ENCODE measurements at places on chromosomes 11 and 22.
A peak's percentile ranks its signal among the peaks of the same experiment; 100 is the strongest.

- H3K4me1 ChIP-seq, result peaks cover 11% of the 10 kb centered on the region
- H3K27me3 ChIP-seq, result no peaks in the 10 kb centered on the region
- H3K36me3 ChIP-seq, result no peaks in the 10 kb centered on the region
- no peak overlapping the region for H3K4me3 ChIP-seq
- peak overlapping the region; percentile 75 for H3K27ac ChIP-seq
Measured at GRCh38 chr11:82906236-82906635, 4.7 kb downstream of the DDIAS start.

GRCh38 chr22:47632701-47633100 lies 870.3 kb downstream of the TBC1D22A start:
- H3K36me3 ChIP-seq, result no peaks in the 10 kb centered on the region
- H3K27ac ChIP-seq, result no peak overlapping the region
- no peak overlapping the region for H3K4me3 ChIP-seq
- H3K27me3 ChIP-seq, result no peaks in the 10 kb centered on the region
- DNase-seq, result no peak
- H3K4me1 ChIP-seq, result no peaks in the 10 kb centered on the region

DNA sequence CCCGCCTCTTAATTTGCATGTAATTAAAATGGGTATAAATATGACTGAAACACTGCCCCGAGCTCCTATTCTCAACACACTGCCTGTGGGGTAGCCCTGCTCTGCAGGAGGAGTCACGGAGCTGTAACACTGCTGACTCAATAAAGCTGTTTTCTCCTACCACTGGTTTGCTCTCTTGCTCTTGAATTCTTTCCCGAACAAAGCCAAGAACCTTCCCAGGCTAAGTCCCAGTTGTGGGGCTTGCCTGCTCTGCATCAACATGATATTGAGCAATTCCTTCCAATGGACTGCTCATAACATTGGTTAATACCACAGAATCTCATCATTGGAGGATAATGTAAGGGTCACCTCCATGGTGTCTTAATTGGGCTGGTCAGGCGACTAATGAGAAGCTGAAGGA lies 114.4 kb downstream of the FBXO7 start:
- H3K27ac ChIP-seq, result peak overlapping the region; percentile 81
- H3K36me3 ChIP-seq, result no peaks in the 10 kb centered on the region
- no peaks in the 10 kb centered on the region for H3K27me3 ChIP-seq
- H3K4me3 ChIP-seq, result no peak overlapping the region
- no peaks in the 10 kb centered on the region for H3K4me1 ChIP-seq

DNA sequence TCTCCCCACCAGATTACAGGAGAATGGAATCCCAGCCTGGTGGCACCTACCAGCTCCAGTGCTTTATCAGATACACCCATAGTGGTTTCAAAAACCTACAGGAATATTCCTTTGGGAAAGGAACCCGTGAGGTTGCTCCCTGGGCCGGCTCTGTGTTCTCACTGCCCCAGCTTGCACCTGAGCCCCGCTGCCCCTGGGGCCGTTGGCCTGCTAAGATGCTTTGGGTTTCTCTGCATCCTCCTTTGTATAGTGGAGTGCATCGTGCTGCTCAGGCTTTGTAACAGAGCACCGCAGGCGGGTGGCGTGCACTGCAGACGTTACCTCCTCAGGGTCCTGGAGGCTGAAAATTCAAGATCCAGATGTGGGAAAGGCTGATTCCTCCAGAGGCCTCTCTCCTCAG lies 414.1 kb downstream of the BRD1 start:
- no peak overlapping the region for H3K4me3 ChIP-seq
- no peaks in the 10 kb centered on the region for H3K4me1 ChIP-seq
- no peak for DNase-seq
- H3K27me3 ChIP-seq, result no peaks in the 10 kb centered on the region

- H3K4me1 ChIP-seq, result no peaks in the 10 kb centered on the region
- no peaks in the 10 kb centered on the region for H3K36me3 ChIP-seq
- H3K4me3 ChIP-seq, result no peak overlapping the region
- no peak overlapping the region for H3K27ac ChIP-seq
Measured at GRCh38 chr11:15288863-15289262, 174.1 kb downstream of the INSC start.

DNA sequence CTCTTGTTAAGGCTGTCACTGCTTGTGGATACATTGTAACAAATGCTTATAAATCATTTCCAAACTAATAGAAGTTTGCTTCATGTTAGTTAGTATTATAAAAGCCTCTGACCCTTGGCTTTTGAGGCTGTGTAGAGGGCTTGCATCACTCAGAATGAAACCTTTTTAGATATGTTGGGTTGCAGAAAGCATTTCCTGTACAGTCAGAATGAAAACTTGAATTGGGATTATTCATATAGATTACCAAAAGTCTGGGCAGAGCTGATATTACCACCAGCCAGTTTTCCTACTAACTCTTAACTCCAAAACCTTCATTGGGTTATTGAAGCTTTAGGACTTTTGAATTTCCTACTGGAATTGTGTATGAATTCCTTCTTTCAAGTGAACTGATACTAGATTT lies 12.0 kb downstream of the KMT2A start:
- H3K27me3 ChIP-seq, result no peaks in the 10 kb centered on the region
- no peak overlapping the region for H3K27ac ChIP-seq
- H3K4me3 ChIP-seq, result no peak overlapping the region
- peaks cover 4% of the 10 kb centered on the region for H3K4me1 ChIP-seq

GRCh38 chr11:1926156-1927025 lies 6.9 kb downstream of the TNNT3 start:
- H3K4me3 ChIP-seq, result no peak overlapping the region
- no peaks in the 10 kb centered on the region for H3K36me3 ChIP-seq
- peak overlapping the region; percentile 76 for H3K27ac ChIP-seq
- DNase-seq, result no peak

- H3K27me3 ChIP-seq, result peaks cover 7% of the 10 kb centered on the region
- no peak for DNase-seq
- no peak overlapping the region for H3K4me3 ChIP-seq
- H3K36me3 ChIP-seq, result no peaks in the 10 kb centered on the region
- H3K27ac ChIP-seq, result no peak overlapping the region
Measured at GRCh38 chr11:45079075-45079444, 67.4 kb upstream of the PRDM11 start.

GRCh38 chr22:41365425-41365824 lies 16.3 kb upstream of the TEF start:
- H3K27ac ChIP-seq, result peak overlapping the region; percentile 70
- no peak for DNase-seq
- H3K36me3 ChIP-seq, result peaks cover 12% of the 10 kb centered on the region
- peaks cover 18% of the 10 kb centered on the region for H3K4me1 ChIP-seq
- no peak overlapping the region for H3K4me3 ChIP-seq

DNA sequence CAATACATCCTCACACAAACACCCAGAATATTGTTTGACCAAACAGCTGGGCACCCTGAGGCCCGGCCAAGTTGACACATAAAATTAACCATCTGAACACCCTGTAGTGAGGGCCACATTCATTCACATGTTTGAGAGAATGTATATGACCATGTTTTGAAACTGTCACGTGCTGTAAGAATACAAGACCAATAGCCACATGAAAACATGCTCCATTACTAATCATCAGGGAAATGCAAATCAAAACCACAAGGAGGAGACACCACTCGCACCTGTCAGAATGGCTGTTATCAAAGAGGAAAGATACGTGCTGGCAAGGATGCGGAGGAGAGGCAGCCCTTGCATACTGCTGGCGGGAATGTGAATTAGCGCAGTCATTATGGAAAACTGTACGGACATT lies 38.3 kb upstream of the IGSF9B start:
- no peaks in the 10 kb centered on the region for H3K27me3 ChIP-seq
- no peak for DNase-seq
- no peaks in the 10 kb centered on the region for H3K36me3 ChIP-seq
- H3K27ac ChIP-seq, result no peak overlapping the region

DNA sequence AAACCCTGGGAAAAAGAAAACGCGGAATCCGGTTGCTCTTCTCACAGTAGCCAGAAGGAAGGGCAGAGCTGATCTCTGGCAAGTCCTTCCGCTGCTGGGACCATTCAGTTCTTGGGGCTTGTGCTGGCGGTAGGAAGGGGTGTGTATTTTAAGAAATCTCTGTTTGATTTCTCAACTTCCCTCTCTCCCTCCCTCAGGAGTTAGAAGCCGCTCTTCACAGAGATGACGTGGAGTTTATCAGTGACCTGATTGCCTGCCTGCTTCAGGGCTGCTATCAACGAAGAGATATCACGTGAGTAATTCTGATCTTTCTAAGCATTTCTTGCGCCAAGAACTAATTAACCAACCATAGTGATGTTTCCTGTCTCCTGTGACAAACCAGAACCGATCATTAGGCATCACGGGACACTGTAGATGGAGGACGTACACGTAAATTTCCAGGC lies 85.9 kb upstream of the SLC25A18 start:
- no peak for DNase-seq
- H3K27me3 ChIP-seq, result no peaks in the 10 kb centered on the region
- no peak overlapping the region for H3K4me3 ChIP-seq
- H3K27ac ChIP-seq, result no peak overlapping the region
- H3K4me1 ChIP-seq, result no peaks in the 10 kb centered on the region

- H3K27me3 ChIP-seq, result no peaks in the 10 kb centered on the region
- no peak for DNase-seq
- no peaks in the 10 kb centered on the region for H3K36me3 ChIP-seq
- H3K4me1 ChIP-seq, result no peaks in the 10 kb centered on the region
Measured at GRCh38 chr11:2991452-2992233, 486 bp downstream of the NAP1L4 start.

DNA sequence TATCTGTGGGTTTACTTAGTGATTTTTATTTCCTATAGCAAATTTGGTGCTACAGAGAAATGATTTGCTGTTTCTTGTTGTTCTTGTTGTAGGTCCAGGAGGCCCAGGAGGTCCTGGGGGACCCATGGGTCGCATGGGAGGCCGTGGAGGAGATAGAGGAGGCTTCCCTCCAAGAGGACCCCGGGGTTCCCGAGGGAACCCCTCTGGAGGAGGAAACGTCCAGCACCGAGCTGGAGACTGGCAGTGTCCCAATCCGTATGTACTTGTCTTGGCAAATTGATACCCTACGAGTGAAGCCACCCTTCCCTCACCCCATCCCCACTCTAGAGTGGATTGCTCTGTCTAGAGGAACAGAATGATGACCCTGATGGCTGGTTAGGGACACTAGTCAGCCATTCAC lies 7.8 kb upstream of the GAS2L1 start:
- no peaks in the 10 kb centered on the region for H3K27me3 ChIP-seq
- no peak for DNase-seq
- H3K27ac ChIP-seq, result no peak overlapping the region
- H3K36me3 ChIP-seq, result peaks cover 6% of the 10 kb centered on the region
